ENCODE measurements at places on chromosomes 7 and 10. TPM values are rescaled to one million over a fixed set of nuclear protein-coding genes. Genes with fewer than 3 reads are reported as not detected.

DNA sequence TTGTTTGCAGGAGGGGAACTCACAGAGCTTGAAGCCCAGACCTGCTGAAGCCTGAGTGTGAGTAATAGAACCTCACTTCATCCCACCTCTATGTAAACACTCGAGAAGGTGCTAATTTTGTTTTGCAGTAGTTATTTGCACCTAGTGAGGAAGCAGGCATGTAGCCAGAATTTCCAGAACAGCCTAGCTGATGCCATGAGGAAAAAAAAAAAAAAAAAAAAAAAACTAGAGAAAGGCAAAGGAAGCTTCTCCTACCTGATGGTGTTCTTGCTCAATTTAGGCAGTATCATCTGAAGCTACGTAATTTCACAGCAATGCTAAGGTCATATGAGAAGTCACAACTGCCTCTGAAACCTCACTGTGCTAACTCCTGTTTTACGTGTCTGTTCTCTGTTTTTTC, 13.6 kb upstream of the GPR37 start:
- DNase-seq = no peak

DNA sequence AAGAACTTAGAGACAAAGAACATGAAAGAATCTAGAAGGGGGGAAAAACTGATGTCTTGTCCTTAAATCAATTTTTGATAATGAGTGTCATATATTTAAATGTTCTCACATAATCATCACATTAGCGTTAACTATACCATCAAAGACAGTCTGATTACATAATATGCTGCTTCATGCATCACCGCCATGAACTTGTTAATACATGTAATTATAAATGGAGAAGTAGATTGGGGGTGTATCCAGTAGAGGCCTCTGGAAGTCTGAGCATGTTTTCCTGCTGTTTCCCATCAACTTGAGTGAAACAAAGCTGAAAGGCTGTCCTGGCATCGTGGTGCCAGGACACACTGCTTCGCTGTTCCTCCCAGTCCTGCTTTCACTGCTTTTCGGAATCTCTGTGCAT, 48.2 kb downstream of the PRLHR start:
- DNase-seq = no peak

DNA sequence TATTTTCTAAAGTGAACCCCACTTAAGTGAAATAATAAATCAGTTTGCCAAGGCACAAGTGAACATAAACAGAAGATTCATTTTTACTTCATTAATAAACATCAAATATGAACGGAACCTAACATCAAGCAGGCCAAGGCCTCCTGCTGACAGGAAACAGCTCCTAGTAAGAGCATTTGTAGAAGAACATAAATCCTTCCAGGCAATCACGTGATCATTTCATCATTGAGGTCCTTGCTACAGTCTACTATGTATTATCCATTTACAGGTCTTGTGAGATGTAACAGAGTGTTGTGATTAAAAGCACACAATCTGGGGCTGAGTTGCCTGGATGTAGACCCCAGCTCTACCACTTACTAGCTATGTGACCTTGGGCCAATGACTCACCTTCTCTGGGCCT, 70.6 kb downstream of the CALD1 start:
- no peak for DNase-seq

DNA sequence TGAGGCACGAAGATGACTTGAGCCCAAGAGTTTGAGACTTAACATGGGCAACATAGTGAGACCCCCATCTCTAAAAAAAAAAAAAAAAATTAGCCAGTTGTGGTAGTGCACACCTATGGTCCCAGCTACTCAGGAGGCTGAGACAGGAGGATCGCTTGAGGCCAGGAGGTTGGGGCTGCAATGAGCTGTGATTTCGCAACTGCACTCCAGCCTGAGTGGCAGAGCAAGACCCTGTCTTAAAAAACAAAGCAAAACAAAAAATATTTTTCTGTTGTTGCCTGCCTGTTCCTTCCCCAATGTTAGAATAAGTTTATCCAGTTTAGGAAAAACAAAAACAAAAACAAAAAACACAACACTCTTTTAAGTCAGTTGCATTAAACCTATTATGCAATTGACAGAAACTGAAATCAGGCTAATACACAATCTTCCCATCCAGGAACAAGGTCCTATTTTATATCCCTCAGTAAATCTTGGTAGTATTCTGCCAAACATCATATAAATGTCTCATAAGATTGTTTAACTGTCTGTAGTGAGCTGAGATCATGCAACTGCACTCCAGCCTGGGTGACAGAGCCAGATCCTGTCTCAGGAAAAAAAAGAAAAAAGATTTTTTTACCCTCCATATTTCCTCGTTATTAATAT, 4.9 kb downstream of the PILRA start:
- no peak for DNase-seq

- no peak for DNase-seq
Measured at GRCh38 chr10:73827346-73828089, 16.1 kb upstream of the NDST2 start.

DNA sequence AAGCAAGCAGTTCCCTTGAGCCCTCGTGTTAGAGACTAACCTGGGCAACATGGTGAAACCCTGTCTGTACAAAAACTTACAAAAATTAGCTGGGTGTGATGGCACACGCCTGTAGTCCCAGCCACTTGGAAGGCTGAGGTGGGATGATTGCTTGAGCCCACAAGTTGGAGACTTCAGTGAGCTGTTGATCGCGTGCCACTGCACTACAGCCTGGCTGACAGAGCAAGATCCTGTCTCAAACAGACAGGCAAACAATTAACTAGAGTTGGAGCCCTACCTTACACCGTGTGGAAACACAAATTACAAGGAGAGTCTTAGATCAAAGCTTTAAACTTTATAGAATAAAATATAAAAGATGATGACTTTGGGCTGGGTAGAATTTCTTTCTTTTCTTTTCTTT, 219.5 kb downstream of the CUX1 start:
- DNase-seq = no peak

Gene DCLRE1A
- 6.1 TPM for polyA plus RNA-seq

Gene CALHM3
- polyA plus RNA-seq = not detected

Gene MICALL2
- 6.3 TPM for polyA plus RNA-seq

Gene CLRN3
- polyA plus RNA-seq = not detected

Gene ASZ1
- polyA plus RNA-seq = not detected

Data from GM23338 (cell line).